ENCODE measurements at places on chromosomes 3 and 15.
A peak's percentile ranks its signal among the peaks of the same experiment; 100 is the strongest.

DNA sequence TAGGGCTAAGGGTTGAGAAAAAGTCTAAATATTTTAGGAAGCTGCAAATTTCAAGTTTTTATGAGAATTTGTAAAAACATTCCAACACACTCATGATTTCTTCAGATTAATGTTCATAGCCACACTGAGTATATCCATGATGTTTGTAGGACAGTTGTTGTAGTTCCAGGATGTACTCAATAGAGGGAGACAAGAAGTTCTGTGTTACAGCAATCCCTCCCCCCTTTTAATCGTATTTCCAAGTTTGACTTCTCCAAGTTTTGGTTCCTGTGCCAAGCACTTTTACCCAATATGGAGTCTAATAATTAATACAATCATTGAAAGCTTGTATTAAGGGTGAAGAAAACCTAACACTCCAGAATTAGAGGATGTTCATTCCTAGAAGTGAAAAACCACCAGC lies 143.4 kb downstream of the FEZF2 start:
- no peak for DNase-seq

GRCh38 chr3:71753701-71754609 lies at the start of gene GPR27:
TSS of gene GPR27 (plus strand) at chr3:71753855. CDS start at chr3:71754050, 195 bp downstream.
- peak; percentile 55 for DNase-seq

- DNase-seq = no peak
Observed at GRCh38 chr3:113086560-113087461, 96.0 kb downstream of the GTPBP8 start.

GRCh38 chr3:64677961-64678716 lies 9.7 kb downstream of the ADAMTS9 start:
- no peak for DNase-seq

- DNase-seq = no peak
Observed at GRCh38 chr15:83886321-83886720, 232.4 kb downstream of the ADAMTSL3 start.

GRCh38 chr15:82535566-82536408 lies 4.5 kb downstream of the RPS17 start:
- DNase-seq = no peak

GRCh38 chr15:99475754-99476412 lies 89.9 kb upstream of the MEF2A start:
- no peak for DNase-seq

GRCh38 chr15:27958911-27959578 lies 140.1 kb downstream of the OCA2 start:
- no peak for DNase-seq

DNA sequence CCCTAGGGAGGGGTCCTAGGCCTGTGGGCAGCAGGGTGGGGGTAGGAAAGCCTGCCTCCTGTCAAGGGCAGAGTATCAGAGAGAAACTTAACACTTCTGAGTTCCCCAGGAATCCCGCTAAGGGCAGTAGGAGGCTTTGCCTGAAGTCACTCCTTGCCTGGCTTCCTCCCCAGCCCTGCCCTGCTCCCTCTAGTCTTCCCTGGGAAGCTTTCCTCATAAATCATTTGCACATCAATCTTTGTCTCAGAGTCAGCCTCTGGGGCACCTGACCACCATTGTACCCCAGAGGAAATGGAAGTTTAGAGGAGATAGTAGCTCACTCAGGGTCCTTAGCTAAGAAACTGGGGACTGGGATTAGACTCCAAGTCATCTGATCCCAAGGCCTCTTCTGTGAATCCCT lies 129.4 kb upstream of the TLE3 start:
- DNase-seq = peak; percentile 31

GRCh38 chr3:195040773-195041520 lies 230.0 kb downstream of the XXYLT1 start:
- no peak for DNase-seq

DNA sequence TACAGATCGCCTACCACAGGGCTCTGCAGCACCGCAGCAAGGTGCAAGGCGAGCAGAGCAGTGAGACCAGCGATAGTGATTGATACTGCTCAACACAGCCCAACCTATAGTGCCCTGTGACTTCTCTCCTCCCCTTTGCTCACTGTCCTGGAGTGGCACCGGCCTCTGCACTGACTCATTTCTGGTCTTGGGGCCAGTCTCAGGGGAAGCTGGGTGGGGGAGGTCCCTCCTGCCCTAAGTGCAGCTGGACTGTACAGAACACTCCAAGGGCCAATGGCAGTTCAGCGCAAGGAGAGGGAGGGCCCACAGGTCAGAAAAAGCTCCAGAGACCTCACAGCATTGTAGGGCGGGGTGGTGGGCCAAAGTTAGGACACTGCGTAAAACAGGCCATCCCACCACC lies 2.5 kb upstream of the OGG1 start:
- no peak for DNase-seq

GRCh38 chr3:140898340-140899180 lies 43.1 kb upstream of the SLC25A36 start:
- DNase-seq = peak; percentile 21

GRCh38 chr15:80597076-80597475 lies 98.0 kb upstream of the ABHD17C start:
- DNase-seq = no peak

DNA sequence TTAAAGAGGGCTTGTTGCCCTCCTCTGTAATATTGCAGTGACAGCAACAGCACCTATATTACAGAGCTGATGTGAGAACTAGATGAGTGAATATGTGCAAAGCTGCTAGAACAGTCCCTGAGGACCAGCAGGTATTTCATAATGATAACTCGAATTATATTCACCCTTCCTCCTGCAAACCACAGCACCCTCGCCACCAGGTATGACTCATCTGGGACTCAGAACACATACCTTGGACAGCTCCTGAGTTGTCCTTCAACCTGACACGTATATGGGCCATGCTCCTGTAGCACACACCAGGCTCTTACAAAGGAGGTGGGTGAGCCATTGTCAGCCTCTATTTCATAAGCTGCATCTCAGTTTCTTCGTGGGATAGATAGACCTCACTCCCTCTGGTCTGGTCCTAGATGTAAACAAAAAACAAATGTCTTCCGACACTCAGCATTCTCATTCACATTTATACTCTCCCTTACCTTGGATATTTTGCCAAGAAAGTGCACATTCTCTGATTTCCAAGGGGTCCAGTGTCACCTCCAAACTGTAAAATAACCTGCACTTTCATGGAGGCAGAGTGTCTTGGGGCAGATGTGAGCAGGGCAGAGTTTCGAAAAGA lies 124.5 kb downstream of the TLE3 start:
- peak; percentile 29 for DNase-seq

DNA sequence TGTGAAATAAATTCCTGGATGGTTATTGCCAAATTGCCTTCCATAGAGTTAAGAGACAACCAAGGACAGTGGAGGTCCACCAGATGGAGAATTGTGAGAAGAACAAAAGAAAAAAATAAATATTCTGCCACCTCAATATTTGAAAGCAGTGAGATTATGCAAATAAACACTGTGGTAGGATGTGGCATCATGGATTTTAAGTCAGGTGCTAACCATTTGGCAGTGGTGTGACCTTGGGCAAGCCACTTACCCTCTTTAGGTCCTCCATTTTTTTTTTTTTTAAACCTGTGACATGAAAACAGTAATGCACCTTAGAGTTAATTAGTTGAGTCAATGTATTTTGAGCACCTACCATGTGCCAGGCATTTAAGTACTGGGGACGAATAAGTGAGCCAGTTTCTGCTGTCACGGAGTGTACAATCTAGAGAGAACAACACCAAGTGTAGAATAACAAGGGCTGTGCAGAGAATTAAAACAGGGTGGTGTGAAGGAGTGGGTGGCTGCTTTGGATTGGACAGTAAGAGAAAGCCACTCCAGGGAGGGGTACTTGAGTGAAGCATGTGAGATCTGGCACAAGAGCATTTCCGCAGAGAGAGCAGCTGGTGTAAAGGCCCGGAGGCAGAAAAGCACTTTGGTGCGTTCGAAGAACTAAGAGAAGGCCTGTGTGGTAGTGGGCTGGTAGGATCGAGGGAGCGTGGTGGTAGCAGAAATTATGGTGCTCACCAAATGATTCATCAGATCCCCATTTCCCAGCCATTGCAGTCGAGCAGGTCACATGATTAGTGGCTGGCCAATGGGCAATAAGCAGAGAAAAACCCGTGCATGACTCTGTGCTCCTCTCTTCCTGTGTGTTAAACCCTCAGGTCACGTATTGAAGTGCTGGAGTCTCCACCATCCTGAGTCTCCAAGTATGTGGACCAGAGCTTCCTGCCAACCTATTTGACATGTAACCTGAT lies 39.2 kb downstream of the CCK start:
- DNase-seq = no peak

DNA sequence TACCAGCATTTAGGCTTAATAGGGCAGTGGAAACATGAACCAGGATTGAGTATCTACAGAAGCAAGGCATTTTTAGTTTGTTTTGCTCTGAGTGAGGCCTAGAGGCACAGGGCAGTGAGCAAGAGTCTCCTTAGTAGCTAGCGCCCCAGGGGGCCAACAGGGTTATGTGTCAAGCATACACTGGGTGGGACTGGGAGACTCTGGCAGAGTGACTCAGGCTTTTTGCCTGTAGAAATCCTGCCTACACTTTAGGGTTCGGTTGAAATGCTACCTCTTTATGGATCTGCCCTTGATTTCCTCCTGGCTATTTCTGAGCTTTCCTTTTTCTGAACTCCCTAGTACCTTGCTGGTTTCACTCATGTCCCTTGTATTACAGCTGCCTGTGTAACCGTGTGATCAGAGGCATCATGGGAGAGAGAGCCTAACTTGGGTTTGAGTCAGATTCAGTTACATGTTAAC lies 72.2 kb downstream of the TOP2B start:
- DNase-seq = no peak

DNA sequence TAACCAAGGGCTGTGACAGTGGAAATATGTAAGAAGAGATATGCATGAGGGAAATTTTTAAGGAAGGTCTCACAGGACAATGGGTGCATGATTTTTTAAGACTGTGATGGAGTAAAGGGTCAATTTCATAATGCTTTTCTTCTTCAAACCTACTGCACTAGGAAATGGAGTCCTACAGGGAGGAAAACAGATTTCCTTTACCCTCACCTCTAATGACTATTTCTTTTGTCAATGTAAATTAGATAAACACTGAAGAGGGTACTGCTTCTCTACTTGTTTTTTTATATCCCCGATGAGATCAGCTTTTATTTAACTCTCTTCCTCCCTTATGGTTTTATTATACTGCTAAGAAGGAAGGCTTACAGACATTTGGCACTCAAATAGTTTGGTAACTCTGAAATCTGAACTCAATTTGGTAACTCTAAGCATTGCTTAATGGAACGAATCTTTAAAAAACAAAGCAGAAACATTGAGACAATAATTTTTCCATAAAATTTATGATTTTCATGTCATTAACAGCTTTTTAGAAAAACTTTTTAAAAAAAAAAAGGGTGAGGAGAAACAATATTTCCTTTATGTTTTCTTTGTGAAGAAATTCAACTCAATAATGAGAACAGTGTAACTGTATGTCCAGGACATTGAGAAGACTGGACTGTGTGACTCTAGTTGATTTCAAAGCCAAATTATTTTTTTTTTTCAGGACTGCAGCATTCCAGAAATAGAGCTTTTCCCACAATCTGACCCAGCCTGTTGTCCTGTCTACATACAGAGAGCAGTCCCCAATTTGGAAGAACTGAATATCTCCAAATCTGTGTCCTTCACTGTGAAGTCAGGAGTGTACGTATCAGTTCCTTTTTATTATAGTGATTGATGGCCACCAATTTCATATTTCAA lies 64.4 kb downstream of the CRYBG3 start:
- DNase-seq = no peak

GRCh38 chr3:48555949-48556795 lies 431 bp downstream of the PFKFB4 start:
- DNase-seq = no peak

DNA sequence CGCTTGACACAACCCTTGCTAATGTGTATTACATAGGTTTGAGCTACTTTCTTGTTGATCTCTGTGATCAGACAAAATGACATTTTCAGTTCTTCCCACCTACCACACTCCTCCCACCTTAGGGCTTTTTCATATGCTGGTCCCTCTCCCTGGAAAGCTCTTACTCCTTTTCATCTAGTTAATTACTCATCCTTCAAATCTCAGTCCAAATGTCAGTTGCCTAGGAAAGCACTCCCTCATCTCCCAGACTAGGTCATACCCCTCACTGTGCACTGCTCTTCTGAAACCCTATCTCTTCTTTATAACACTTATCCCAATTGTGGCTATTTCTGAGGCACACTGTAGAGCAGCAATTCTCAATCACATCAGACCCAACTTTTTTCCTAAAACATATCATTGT lies 7.3 kb downstream of the ZNF106 start:
- no peak for DNase-seq

DNA sequence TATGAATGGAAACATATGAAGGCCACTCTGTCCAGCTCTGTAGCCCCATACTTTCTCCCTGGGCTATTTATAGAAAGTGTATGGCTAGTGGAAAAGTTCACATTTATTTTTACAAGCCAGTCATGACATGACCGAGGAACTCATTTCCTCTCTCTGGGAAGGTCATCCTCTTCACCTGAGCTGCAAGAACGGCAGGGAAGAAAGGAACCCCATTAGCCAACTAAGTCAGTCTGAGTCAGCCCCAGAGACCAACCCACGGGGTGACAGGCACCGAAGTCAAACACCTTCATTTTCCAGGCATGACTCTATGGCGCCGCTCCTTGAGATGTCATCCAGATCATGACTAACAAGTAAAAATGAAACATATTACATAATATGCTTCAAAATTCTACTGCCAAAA lies 4.8 kb downstream of the PAQR9 start:
- no peak for DNase-seq
